Activated CD4-positive, alpha-beta memory T cell treated with anti-CD3 and anti-CD28 coated beads for 36 hours (primary cell): ENCODE measurements at places on chromosomes 13 and 19.

GRCh38 chr13:111031531-111031961, 83.6 kb upstream of the ARHGEF7 start:
- no peaks in the 10 kb centered on the region for H3K36me3 ChIP-seq
- DNase-seq = peak; percentile 69
- no peak overlapping the region for H3K4me3 ChIP-seq
- H3K27me3 ChIP-seq = peaks cover 24% of the 10 kb centered on the region
- H3K4me1 ChIP-seq = peaks cover 10% of the 10 kb centered on the region
- no peak overlapping the region for H3K27ac ChIP-seq

DNA sequence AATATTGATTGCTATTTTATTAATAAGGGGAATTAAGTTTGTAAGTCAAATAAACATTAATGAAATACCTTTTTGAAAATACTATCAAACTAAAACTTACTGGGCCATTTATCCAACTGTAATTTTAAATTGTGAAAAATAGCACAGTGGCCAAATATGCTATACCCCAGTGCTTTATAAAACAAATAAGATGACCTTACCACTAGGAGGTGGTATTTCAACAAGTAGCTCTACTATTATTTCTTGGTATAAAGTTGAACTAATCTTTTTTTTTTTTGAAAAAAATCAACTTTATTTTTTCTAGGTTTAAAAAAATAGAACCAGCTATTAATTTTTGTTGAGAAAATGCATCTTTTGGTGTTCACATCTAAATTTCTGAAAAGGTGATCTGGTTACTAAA, 14.7 kb downstream of the LACC1 start:
- peaks cover 6% of the 10 kb centered on the region for H3K36me3 ChIP-seq
- DNase-seq = no peak
- H3K27ac ChIP-seq = no peak overlapping the region
- no peaks in the 10 kb centered on the region for H3K4me1 ChIP-seq

GRCh38 chr13:27868641-27869435, 51.0 kb upstream of the PDX1 start:
- peaks cover 21% of the 10 kb centered on the region for H3K27me3 ChIP-seq
- no peak overlapping the region for H3K27ac ChIP-seq
- H3K4me3 ChIP-seq = no peak overlapping the region
- no peaks in the 10 kb centered on the region for H3K4me1 ChIP-seq
- DNase-seq = no peak

- no peak overlapping the region for H3K27ac ChIP-seq
- DNase-seq = peak; percentile 53
- peaks cover 25% of the 10 kb centered on the region for H3K4me1 ChIP-seq
- no peaks in the 10 kb centered on the region for H3K36me3 ChIP-seq
These were observed 2.8 kb upstream of the SLC25A15 start for GRCh38 chr13:40786568-40786996.

DNA sequence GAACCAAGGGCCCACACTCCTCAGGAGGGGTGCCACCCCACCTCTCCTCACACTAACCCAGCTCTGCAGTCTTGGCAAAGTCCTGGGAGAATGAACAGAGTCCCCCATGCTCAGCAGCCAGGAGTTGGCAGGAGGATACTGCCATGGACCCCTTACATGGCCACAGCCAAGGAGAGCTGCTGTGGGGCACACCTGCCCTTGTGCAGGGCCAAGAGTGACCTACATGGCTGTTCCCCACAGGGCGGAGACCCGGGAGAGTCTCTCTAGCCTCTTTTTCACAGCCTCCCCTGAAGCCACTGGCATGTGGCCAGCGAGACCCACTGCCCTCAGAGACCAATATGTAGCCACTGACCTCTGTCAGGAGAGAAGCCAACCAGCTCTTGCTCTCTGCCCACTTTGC, 45.9 kb upstream of the VSTM2B start:
- H3K36me3 ChIP-seq = peaks cover 3% of the 10 kb centered on the region
- peaks cover 19% of the 10 kb centered on the region for H3K27me3 ChIP-seq
- no peak overlapping the region for H3K27ac ChIP-seq
- no peaks in the 10 kb centered on the region for H3K4me1 ChIP-seq
- no peak for DNase-seq

DNA sequence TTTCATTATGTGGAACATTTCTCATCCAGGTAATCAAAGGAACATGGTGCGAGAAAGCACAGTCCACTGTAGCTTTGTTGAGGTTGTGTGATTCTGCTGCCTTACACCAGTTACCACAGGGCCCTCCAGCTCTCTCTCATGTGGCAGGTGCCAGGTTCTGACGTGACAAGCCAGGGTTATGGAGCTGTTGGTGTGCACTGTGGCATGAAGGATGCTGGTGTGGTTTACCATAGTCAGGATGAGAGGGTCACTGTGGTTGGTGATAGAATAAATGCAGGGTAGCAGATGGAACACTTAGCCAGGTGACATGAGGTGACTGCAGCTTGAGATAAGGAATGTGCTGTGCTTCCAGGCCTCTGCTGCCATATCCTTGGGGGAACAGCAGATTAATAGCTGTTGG, 7.4 kb downstream of the ZNF223 start:
- no peak for DNase-seq
- no peaks in the 10 kb centered on the region for H3K4me1 ChIP-seq
- no peak overlapping the region for H3K4me3 ChIP-seq

DNA sequence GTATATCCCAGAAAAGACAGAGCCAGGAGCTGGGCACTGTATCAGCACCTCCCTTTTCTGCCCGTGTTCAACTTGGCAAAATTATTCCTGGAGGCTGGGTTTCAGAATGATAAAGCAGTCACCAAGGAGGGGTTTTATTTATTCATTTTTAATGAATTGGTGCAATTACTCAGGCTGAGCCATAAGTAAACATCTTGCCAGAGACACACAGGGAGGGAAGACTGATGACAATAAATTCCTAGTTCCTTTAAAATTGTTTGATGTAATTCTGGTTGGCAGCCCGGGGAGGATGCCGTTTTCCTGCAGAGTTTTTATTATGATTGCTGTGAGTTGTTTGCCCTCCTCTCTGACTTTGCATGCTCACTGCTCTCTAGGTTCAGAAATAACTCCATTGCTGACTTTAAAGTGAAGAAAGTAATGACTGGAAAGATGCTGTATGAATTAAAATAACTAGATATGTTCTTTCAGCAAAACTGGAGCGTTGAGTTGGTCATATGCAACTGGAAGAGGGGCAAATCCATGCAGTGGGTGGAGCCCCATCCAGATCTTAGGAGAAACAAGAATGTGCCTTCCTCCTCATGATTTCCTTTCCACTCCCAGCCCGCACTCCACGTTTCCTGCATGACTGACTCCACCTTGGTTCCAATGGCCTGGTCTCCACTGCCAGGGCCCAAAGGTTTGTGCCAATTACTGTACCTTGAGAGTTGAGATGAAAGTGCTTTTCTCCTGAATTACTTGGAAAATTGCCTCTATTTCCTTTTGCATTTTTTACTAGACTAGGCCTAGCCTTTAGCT, 182.1 kb downstream of the RFC3 start:
- no peak for DNase-seq
- no peak overlapping the region for H3K27ac ChIP-seq
- no peaks in the 10 kb centered on the region for H3K4me1 ChIP-seq

DNA sequence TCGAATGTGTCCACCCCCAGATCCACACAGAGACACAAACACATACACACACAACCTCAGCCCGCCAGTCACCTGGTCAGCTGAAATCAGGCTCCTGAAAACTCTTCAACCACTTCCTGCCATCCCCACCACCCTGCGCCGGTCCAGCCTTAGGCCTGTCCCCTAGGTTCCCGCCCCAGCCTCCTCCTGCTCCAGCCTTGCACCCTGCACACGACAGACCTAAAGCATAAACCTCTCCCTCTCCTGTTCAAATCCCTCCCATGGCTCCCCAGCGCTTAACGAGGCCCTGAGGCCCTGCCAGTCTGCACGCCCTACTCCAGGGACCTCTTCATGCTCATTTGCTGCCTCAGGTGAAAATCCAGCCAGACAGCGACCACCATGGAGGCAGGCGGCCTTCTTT, 7.1 kb downstream of the PNMA8B start:
- no peaks in the 10 kb centered on the region for H3K36me3 ChIP-seq
- H3K27ac ChIP-seq = no peak overlapping the region

DNA sequence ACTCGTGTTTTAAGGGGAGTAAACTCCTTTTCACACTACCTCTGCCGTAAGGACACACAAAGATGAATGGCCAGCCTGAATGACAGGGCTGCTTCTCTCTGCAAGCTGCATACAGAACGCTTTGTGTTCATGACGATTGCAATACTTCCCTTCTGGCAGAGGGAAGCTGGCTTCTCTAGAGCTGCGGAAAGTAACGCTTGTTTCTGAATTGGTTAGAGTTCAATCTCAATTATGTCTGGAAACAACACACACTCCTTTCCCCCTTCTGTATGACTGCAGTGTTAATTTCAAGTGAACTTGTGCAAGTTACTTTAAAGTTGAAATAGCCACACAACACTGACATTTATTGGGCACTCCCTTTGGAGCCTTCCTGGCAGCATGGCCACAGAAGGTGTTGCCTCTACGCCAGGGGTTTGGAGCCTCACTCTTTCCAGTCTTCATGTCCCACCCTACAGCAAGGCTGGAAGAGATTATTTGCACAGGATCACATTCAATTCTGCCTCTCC, 242.6 kb downstream of the NDFIP2 start:
- no peak for DNase-seq
- H3K4me3 ChIP-seq = no peak overlapping the region
- H3K36me3 ChIP-seq = no peaks in the 10 kb centered on the region
- no peaks in the 10 kb centered on the region for H3K4me1 ChIP-seq

- no peak overlapping the region for H3K4me3 ChIP-seq
- H3K36me3 ChIP-seq = peaks cover 4% of the 10 kb centered on the region
- DNase-seq = no peak
- H3K27ac ChIP-seq = no peak overlapping the region
- peaks cover 2% of the 10 kb centered on the region for H3K4me1 ChIP-seq
- H3K27me3 ChIP-seq = no peaks in the 10 kb centered on the region
These were observed 42.5 kb downstream of the N4BP2L1 start for GRCh38 chr13:32385410-32385809.

DNA sequence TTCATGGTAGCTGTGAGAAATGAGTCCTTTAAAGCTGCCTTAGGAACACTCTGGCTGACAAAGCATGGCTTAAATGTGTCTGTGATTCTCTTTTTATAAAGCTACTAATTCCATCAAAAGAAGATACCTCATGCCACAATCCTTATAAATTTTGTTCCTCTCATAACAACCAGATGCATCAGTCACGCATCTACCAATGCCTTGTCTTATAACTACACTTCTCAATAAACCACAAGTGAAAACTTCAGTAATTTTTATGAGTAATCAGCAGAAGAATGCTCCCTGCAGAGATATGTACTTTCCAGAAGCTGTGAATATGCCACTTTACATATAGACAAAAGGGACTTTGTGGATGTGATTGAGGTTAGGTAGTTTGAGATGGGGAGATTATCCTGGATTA, 147.8 kb downstream of the SUCLA2 start:
- H3K36me3 ChIP-seq = no peaks in the 10 kb centered on the region
- H3K27me3 ChIP-seq = no peaks in the 10 kb centered on the region
- no peak for DNase-seq
- H3K4me3 ChIP-seq = no peak overlapping the region
- H3K4me1 ChIP-seq = no peaks in the 10 kb centered on the region

DNA sequence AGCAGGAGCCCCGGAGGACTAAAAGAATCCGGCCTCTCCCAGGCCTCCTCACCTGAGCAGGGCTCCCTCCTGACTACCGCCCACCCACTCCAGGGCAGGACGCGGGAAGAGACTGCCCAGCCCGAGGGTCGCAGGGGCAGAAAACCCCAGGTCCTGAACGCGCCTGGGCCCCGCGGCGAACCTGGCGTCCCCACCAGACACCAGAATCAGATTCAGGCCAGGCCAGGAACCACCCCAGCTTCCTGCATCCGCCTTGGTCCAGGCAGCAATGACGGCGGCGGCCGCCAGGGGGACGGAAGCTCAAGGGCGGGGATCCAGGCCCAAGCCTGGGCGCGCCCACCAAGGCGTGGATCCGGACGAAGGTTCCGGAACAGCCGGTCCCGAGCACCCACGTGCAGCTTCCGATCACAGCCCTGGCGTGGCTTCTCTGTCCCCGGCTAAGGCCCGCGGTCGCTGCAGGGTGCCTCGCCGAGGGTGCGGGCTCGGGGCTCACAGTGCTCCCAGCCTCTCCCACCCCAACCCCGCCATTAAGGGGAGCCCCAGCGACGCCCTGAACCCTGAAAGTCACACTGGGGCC, 3.6 kb downstream of the LGALS7 start:
- DNase-seq = peak; percentile 93
- H3K4me1 ChIP-seq = peaks cover 6% of the 10 kb centered on the region
- peak overlapping the region; percentile 42 for H3K27ac ChIP-seq
- no peaks in the 10 kb centered on the region for H3K27me3 ChIP-seq
- H3K36me3 ChIP-seq = no peaks in the 10 kb centered on the region

- no peak for DNase-seq
- H3K27me3 ChIP-seq = peaks cover 4% of the 10 kb centered on the region
- no peak overlapping the region for H3K27ac ChIP-seq
- no peak overlapping the region for H3K4me3 ChIP-seq
- peaks cover 3% of the 10 kb centered on the region for H3K4me1 ChIP-seq
- H3K36me3 ChIP-seq = no peaks in the 10 kb centered on the region
These were observed 55.7 kb downstream of the MRPL57 start for GRCh38 chr13:21232196-21232595.

DNA sequence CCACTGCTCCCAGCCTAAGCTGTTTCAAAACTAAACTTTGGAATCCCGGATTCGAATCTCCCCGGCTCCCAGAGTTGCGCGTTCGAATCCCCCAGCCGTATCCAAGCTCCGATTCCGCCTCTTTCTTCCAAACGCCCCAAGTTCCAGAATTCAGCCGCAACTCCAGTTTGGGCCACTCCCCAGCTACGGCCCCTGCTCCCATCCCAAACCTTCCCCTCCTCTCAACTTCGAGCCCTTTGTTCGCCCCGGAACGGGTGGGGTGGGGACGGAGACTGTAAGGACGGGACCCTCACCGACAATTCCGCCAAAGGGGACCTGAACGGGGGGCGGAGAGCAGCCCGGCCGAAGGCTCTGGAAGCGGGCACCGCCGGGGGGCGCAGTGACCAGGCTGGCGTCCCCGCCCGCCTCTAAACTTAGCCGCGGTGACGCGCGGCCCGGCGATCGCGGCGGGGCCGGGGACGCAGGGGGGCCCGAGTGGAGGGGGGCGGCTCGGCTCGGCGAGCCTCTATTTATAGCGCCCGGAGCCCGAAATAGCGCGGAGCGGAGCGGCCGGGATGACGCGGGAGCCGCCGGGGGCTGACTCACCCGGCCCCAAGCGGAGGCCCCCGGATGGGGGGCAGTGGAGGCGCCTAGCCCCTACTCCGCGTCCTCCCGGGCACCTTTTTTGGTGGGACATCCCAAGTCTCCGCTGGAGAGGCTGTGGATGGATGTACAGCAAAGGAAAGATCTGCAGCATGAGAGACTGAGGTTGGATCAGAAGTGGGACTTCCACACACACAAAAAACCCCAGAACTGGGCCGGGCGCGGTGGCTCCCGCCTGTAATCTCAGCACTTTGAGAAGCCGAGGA, 4.9 kb upstream of the ERCC1 start:
- no peaks in the 10 kb centered on the region for H3K36me3 ChIP-seq
- peak overlapping the region; percentile 70 for H3K4me3 ChIP-seq
- H3K27ac ChIP-seq = no peak overlapping the region
- H3K4me1 ChIP-seq = peaks cover 28% of the 10 kb centered on the region
- DNase-seq = peak; percentile 50
